Activated naive CD4-positive, alpha-beta T cell treated with anti-CD3 and anti-CD28 coated beads, Interleukin-2, amount 50 U/mL, for 72 hours (primary cell): ENCODE measurements at places on chromosomes 2 and 18. TPM values are rescaled to one million over a fixed set of nuclear protein-coding genes. Genes with fewer than 3 reads are reported as not detected.

C1QL2 gene
- not detected for total RNA-seq

SLC40A1 gene
- 4.6 TPM for total RNA-seq

ZAP70 gene
- 235 TPM for total RNA-seq

EVX2 gene
- not detected for total RNA-seq

TACR1 gene
- total RNA-seq: not detected

PHOSPHO2 gene
- 1.4 TPM for total RNA-seq

CD8B gene
- total RNA-seq: 1.3 TPM

MC4R gene
- not detected for total RNA-seq

SMYD1 gene
- not detected for total RNA-seq

SERPINB11 gene
- total RNA-seq: not detected

MTHFD2 gene
- 413 TPM for total RNA-seq

COL3A1 gene
- total RNA-seq: not detected

PAIP2B gene
- total RNA-seq: 2.5 TPM

PPP1R1C gene
- not detected for total RNA-seq

NT5C1B gene
- not detected for total RNA-seq

DYSF gene
- total RNA-seq: 0.23 TPM

IL36B gene
- not detected for total RNA-seq

RABL2A gene
- total RNA-seq: 4.3 TPM

ABCG5 gene
- total RNA-seq: not detected

DLX1 gene
- not detected for total RNA-seq

RNF25 gene
- total RNA-seq: 22.9 TPM

LYPD1 gene
- total RNA-seq: not detected

EPC2 gene
- total RNA-seq: 29.0 TPM

ASAP2 gene
- 0.09 TPM for total RNA-seq

SLC9A4 gene
- total RNA-seq: 0.07 TPM

HOXD9 gene
- not detected for total RNA-seq

ZBTB7C gene
- total RNA-seq: not detected

OR6B2 gene
- total RNA-seq: not detected

ATP5MC3 gene
- 317 TPM for total RNA-seq

IL37 gene
- total RNA-seq: 0.32 TPM

KCNG2 gene
- total RNA-seq: not detected

MTCL1 gene
- 0.06 TPM for total RNA-seq

DCDC2C gene
- total RNA-seq: not detected

CTLA4 gene
- 61.7 TPM for total RNA-seq

FEV gene
- not detected for total RNA-seq

CHRNA1 gene
- not detected for total RNA-seq

ATP6V1C2 gene
- not detected for total RNA-seq

GPR55 gene
- 12.1 TPM for total RNA-seq

REG1B gene
- total RNA-seq: not detected

RAPGEF4 gene
- total RNA-seq: 1.0 TPM

ZNF396 gene
- 0.18 TPM for total RNA-seq

SPEG gene
- total RNA-seq: 2.8 TPM

RIF1 gene
- total RNA-seq: 72.4 TPM

RSAD2 gene
- total RNA-seq: 11.1 TPM

CD226 gene
- total RNA-seq: 42.4 TPM

ST6GAL2 gene
- total RNA-seq: not detected
